ENCODE measurements at places on chromosomes 5 and 9. TPM values are rescaled to one million over a fixed set of nuclear protein-coding genes. Genes with fewer than 3 reads are reported as not detected.

CXCL14 gene
- 23.1 TPM for total RNA-seq

SLCO6A1 gene
- not detected for total RNA-seq

GBGT1 gene
- 8.8 TPM for total RNA-seq

SURF2 gene
- 31.0 TPM for total RNA-seq

PALM2AKAP2 gene
- 0.34 TPM for total RNA-seq

TMEM174 gene
- not detected for total RNA-seq

MAML1 gene
- total RNA-seq, result 29.0 TPM

SMAD5 gene
- total RNA-seq, result 32.0 TPM
